ENCODE measurements at places on chromosomes 4 and X. TPM values are rescaled to one million over a fixed set of nuclear protein-coding genes. Genes with fewer than 3 reads are reported as not detected.

The PCDH18 gene
- total RNA-seq = 15.1 TPM

DNA sequence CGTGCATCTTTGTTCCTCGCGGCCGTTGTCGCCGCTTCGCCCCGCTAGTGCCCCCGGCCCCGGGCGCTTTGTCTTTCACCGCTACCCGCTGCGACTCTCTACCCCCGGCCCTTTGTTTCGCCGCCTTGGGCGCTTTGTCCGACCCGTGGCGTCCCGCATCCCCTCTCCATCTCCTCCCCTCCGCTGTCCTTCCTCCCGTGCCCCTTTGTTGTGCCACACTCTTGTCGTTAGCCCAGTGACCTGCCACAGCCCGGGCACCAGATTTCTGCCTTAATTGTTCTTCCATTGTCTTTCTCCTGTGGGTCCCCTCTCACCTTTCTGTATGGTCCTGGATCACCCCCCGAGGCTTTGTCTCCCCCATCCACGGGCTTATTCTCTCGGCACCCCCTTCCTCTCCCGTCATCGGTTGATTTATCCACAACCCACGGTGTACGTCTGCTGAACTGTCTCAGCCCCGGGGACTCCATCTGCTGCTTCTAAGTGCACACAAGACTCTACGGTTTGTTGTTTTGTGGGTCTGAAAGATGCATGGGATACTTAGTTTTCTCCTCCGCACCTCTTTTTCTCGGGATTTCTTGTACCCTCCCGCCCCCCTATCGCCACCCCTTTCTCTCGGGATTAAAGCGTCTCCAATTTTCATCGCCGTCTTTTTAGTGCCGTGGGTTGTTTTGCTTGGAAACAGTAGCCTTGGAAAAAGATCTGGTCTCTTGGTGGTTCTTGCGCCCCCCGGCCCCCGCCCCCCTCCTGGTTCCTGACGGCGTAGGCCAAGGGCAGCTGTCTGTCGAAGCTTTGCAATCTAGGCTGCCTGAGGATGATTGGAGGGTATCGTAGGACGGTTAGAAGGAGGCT lies 783 bp downstream of the RBPJ start:
- DNase-seq = no peak

The RAB28 gene
- 18.6 TPM for total RNA-seq

GRCh38 chr4:98150092-98150761 lies 7.0 kb upstream of the STPG2 start:
- DNase-seq = no peak

The ATG4A gene
- total RNA-seq = 16.6 TPM

- DNase-seq = no peak
Measured at GRCh38 chr4:154778264-154778663, 2.8 kb upstream of the RBM46 start.

DNA sequence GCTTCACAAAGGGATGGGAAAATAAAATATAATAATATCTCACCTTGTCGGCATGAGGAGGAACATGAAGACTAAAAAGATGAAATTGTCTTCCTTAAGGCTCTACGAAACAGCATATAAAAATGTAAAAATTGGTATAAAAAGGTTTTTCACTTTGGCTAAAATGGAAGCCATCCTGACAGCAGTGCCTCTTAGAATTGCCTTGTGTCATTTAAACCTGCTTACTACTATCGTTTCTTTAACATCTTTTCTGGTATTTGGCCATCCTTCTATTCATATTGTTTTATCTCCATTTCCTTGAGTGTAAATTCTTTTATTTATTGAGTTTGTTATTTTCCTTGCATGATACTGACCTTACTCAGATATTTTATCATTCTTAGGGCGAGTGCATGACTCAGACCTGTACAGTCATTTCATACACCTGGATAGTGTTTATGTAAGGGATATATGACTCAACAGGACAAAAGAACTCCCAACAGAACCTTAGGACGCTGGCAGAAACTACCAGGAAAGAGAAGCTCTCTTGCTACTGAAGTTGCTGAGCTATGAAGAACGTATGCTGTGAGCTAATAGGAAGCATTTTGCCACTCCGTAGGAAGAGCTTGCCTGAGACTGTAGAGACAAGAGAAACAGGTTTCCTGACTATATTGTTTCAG lies 5.8 kb upstream of the CDKN2AIP start:
- DNase-seq = peak; percentile 54

The GAGE12H gene
- total RNA-seq = not detected

DNA sequence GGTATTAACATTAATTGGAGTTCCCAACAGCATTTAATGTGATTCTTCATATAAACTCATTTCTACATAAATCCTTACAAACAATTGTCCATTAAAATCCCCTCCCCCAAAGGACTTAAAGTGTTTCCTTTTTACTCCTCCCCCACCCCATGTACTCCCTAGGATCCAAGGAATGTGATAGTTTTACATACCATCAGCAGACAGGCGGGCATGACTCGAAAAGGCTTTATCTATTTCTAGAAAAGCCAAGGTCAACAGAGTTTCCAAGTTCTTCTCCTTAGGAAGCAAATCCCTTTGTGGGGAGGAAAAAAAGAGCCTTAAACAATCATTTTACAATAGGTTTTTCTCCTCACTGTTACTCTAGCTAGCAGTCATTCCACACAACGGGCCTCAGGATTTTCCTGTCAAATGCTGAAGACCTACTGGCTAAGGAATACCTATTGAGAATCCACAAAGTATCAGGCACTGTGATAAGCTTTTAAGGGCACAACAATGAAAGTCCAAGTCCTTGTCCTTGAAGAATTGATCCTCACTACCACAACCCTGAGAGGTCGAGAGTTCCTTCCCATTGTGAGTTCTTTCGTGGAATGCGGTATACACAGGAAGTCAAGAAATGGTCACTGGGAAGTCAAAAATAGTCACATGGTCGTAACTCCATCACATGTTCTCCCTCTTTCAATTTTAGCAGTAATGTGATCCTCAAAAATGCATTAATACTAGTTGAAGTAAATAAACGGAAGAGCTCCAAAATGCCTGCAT lies 7.2 kb downstream of the PPM1K start:
- DNase-seq = no peak

DNA sequence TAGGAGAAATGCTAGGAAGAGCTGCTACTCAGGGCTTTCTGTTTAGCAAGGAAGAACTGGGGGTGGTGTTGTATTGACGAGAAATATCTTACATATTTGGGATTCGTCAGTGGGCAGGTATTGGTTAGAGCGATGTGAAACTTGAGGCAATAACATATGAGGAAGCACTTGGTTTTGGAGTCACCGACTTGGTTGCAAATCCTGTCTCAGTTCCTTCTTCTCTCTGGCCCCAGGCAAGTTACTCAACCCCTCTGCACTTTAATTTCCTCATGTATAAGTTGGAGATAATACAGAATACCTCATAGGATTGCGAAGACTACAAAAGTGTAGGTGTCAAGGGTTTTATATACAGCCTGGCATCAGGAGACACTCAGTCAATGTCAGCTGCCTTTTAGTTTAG lies 34.1 kb downstream of the GPAT3 start:
- DNase-seq = no peak

The PRDM8 gene
- 8.5 TPM for total RNA-seq

DNA sequence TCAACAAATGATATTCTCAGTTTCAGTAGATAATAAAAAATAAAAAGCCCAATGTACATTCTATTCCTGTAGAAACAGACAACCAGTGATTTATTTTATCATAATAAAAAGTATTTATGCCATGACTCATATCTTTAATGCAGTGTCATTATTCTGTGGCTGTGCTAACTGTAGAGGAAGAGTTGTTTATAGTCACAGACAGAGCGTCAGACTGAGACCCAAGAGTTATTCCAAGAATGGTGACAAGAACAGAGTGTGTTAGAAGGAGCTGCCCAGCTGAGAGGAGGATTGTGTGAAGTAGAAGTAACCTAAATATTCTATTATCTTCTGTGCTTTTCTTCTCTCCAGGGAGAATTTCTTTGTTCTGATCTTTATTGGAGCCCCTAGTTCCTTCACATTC lies 210.7 kb downstream of the PPP1R2C start:
- no peak for DNase-seq

The NMU gene
- total RNA-seq = not detected

GRCh38 chr4:147479376-147479775 lies 1.5 kb upstream of the EDNRA start:
- DNase-seq = no peak

DNA sequence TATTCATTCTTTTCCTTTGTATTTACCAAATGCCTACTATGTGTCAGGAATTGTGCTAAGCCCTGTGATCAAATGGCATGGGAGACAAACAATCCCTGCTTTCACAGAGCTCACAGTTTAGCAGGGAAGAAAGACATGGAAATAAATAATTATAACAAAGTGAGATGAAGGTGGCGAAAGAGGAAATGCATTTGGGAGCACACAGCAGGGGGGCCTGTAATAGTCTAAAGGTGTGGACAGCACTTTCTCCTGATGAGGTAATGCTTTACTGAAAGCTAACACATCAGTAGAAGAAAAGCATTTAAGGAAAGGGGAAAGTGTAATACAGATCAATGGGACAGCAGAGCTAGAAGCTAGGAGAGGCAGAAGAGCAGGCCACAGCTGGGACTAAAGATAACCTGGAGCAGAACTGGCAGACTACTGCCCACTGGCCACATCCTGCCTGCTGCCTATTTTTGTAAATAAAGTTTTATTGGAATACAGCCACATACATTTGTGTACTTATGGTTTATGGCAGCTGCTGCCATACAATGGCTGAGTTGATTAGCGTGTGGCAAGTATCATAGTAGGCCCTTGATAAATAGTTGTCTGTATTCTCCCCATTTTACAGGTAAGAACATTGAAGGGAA lies 67.1 kb upstream of the TAPT1 start:
- DNase-seq = no peak

- no peak for DNase-seq
Measured at GRCh38 chr4:83112231-83112630, 2.3 kb downstream of the PLAC8 start.

The CLTRN gene
- total RNA-seq = not detected

- no peak for DNase-seq
Measured at GRCh38 chr4:167020410-167020809, 213.9 kb downstream of the SPOCK3 start.

GRCh38 chr4:38582889-38583470 lies 81.0 kb upstream of the KLF3 start:
- no peak for DNase-seq

- no peak for DNase-seq
Measured at GRCh38 chrX:12954981-12955380, 19.9 kb upstream of the TMSB4X start.

DNA sequence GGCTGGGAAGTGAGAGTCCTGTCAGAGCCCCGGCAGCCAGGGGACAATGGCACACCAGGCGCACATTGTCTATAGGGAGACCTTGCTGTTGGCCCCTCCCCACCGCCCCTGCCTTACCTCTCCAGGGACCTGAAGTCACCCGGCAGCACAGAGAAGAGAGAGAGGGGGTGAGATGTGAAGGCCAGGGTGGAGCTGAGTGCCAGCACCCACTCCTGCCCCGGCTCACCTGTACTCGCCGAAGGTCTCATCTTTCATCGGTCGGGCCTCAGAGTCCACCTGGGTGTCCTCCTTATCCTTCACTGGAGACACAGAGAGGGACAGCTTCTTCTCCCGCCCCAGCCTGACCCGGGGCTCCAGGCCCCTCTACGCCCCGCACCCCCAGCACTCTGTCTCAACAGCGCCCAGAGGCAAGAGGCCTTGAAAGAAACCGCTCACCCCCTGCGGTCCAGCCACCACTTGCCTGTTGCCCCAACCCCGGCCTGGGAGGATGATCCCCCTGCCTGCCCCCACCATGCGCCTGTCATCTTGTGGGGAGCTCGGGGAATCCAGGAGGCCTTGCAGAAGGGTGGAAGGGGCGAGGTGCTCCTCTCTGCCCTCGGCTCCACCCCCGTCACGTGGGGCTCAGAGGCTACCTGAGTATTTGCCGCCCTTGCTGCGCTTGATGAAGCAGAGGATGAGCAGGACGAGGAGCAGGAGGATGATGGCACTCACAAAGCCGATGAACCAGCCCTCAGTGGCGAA lies 22.6 kb downstream of the L1CAM start:
- DNase-seq = no peak
